Osteocyte (in vitro differentiated cells): ENCODE measurements at places on chromosomes 5 and 9. TPM values are rescaled to one million over a fixed set of nuclear protein-coding genes. Genes with fewer than 3 reads are reported as not detected.

The CCL27 gene
- total RNA-seq = 0.78 and 1.1 TPM in 2 replicates

The MZB1 gene
- not detected in 2 replicates for total RNA-seq

DNA sequence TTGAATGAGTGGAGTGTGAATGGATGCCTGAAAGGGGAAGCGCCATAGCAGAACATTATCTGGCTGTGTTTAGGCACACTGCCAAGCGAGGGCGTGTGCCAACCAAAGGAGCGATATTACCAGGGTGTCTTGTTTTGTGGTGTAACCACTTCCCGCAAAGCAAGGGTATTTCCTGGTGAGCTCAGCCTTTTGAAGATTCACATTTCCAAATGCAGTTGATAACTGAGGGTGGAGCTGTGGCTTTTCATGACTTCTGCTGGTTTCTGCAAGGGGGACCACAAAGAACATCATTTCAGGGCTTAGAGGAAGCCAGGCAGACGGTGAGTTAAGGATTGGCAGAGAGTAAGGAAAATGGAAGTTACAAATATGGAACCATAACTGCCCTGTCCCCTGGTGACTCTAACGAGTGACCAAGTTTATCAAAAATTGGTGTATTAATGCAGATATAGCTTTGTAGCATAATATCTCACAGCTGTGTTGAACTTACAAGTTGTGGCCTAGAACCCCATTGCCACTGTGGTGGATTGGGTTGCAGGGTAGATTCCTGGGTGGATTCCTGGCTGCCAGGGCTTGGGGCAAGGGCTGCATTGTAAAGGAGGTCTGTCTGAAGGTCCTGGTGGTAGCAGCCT is 71.4 kb downstream of the RALGPS1 start:
- no peak overlapping the region for H3K4me3 ChIP-seq
- H3K36me3 ChIP-seq = peaks cover 8% of the 10 kb centered on the region
- H3K27ac ChIP-seq = no peak overlapping the region
- H3K27me3 ChIP-seq = no peaks in the 10 kb centered on the region
- peaks cover 7% of the 10 kb centered on the region for H3K4me1 ChIP-seq

DNA sequence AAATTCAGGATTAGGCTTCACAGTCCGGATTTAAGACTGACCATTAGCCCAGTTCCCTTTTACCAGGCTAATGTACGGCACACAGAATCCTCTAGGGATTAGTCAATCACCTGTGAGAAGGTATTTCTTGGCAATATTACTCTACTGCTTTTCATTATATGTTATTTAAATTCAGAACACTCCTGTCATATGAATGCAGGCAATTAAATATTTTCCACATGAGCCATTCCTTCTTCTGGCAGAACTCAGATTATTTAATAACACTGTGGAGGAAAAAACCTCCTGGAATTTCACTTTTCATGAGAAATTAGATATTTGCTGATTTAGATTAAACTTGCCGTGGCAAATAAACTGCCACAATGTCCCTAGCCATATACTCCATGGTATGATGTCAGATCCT is 1357.5 kb upstream of the C9orf72 start:
- H3K27me3 ChIP-seq = no peaks in the 10 kb centered on the region
- no peaks in the 10 kb centered on the region for H3K36me3 ChIP-seq
- H3K27ac ChIP-seq = no peak overlapping the region
- DNase-seq = no peak

DNA sequence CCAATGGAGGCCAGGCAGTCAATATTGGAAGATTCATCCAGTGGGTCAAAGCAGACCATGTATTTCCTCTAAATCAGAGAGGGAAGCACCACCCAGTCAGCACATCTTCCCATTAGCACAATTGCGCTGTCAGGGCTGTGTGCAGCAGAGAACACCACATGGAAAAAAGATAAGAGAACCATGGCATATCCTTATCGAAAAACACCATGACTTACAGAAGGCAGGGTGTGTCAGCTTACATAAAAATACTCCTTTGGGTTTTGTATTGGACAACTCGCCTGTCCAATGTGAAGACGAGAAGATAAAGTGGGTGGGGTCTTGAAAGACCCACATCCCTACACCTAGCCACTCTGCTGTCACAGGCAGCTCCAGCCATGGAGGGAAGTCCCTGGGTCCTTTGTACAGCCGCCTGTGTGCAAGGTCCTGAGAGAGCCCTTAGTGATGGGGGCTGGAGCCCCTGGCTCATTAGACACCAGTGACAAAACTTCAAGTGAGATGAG is 71.9 kb upstream of the SPATA31E1 start:
- H3K4me1 ChIP-seq = peaks cover 9% of the 10 kb centered on the region
- peaks cover 28% of the 10 kb centered on the region for H3K27me3 ChIP-seq
- no peak overlapping the region for H3K4me3 ChIP-seq
- DNase-seq = peak; percentile 25
- H3K36me3 ChIP-seq = no peaks in the 10 kb centered on the region

GRCh38 chr9:37443566-37443965 is 21.1 kb downstream of the GRHPR start:
- no peak overlapping the region for H3K27ac ChIP-seq
- DNase-seq = no peak
- peaks cover 33% of the 10 kb centered on the region for H3K36me3 ChIP-seq
- no peak overlapping the region for H3K4me3 ChIP-seq
- no peaks in the 10 kb centered on the region for H3K27me3 ChIP-seq
